ENCODE measurements at places on chromosomes 1 and 21. TPM values are rescaled to one million over a fixed set of nuclear protein-coding genes. Genes with fewer than 3 reads are reported as not detected.

OTUD7B gene
- total RNA-seq: 38.2 TPM

DNA sequence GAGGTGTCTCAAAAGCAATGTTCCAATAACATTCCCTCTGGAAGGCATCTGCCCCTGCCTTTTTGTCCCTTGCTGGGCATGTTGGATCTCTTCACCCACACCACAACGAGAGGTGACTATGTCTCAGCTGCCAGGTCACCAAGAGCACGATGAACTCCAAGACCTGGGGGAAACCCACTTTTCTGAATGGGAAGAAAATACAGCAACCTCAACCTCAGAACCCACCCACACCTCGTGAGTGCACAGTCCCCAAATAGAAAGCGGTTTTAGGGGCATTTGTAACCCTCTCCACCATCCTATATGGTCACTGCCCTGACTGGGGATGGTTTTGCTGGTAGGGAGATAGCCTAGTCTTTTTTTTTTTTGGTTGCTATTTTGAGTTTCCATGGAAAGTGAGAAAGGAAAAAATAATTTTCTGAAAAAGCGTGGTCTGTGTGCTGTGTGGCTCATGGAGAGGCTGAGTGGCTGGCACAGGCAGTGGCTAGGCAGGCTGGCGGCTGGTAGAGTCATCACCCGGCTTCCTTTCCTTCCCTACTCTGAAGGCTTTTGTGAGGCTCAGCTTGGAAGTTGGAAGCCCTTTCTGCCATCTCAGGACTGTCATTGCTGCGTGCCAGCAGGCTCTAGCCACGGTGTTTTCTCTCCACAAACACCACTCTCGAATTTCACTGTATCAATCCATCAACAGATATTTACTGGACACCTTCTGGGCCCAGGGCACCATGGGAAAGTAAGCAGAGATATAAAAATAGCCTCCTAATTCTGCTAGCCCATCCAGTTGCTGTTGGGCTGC lies 15.8 kb downstream of the TSPAN2 start:
- no peaks in the 10 kb centered on the region for H3K27me3 ChIP-seq
- H3K36me3 ChIP-seq: no peaks in the 10 kb centered on the region
- DNase-seq: no peak
- H3K27ac ChIP-seq: no peak overlapping the region

ZNF436 gene
- 7.8 TPM for total RNA-seq

- H3K4me1 ChIP-seq: no peaks in the 10 kb centered on the region
- no peak overlapping the region for H3K27ac ChIP-seq
- no peaks in the 10 kb centered on the region for H3K27me3 ChIP-seq
- DNase-seq: no peak
Measured at GRCh38 chr1:63827411-63828321, 53.8 kb downstream of the ROR1 start.

CLCA4 gene
- total RNA-seq: not detected

- no peak overlapping the region for H3K4me3 ChIP-seq
- no peaks in the 10 kb centered on the region for H3K4me1 ChIP-seq
- no peaks in the 10 kb centered on the region for H3K36me3 ChIP-seq
- peak; percentile 77 for DNase-seq
Measured at GRCh38 chr1:167412920-167413319, 105.4 kb downstream of the CD247 start.

ELOA gene
- 28.0 TPM for total RNA-seq

All from adrenal gland (tissue), 19 donors.